ENCODE measurements at places on chromosomes 16 and 17. TPM values are rescaled to one million over a fixed set of nuclear protein-coding genes. Genes with fewer than 3 reads are reported as not detected.
A peak's percentile ranks its signal among the peaks of the same experiment; 100 is the strongest.

GRCh38 chr17:55335625-55336024 lies 70.9 kb downstream of the HLF start:
- no peak for DNase-seq

DNA sequence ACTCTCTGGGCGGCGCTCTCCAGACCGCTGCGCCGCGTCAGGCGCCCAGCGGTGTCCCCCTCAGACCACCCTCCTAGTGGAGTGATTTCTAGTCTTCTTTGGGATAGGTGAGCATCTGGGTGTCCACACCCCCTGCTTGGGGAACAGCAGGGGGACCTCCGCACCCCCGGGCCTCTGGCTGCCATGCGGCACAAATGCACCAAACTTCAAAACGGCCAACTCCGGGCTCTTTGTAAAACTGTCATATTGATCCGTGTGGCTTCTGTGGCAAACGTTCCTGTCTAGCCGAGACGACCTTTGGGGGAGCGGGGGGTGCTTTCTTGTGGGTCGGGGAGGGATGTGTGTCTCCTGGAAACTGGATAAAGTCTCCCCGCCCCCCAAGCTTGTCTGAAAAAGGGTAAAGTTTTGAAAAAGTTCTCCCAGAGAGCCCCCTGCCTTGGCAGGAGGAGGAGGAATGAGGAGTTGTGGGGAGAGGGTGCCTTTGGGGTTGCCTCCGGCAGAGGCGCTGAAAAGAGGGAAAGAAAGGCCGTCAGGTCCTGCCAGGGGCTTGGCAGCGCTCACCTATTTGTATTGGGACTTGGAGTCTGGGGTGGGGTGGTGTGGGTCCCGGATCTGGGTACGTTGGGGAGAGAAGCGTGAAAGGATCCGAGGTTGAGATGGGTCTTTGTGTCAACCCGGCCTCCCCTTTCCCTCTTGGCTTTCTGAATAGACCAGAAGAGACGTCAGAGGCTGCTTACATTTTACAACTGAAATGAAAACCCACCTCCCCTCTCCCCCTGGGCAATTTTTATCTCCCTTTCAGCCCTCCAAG lies 2.2 kb upstream of the CHD3 start:
- DNase-seq: peak; percentile 59

- peak; percentile 42 for DNase-seq
Observed at GRCh38 chr17:58327363-58328194, 1.0 kb downstream of the TSPOAP1 start.

The CRHR1 gene
- total RNA-seq: not detected

- DNase-seq: no peak
Observed at GRCh38 chr16:48433850-48434530, 48.8 kb upstream of the SIAH1 start.

DNA sequence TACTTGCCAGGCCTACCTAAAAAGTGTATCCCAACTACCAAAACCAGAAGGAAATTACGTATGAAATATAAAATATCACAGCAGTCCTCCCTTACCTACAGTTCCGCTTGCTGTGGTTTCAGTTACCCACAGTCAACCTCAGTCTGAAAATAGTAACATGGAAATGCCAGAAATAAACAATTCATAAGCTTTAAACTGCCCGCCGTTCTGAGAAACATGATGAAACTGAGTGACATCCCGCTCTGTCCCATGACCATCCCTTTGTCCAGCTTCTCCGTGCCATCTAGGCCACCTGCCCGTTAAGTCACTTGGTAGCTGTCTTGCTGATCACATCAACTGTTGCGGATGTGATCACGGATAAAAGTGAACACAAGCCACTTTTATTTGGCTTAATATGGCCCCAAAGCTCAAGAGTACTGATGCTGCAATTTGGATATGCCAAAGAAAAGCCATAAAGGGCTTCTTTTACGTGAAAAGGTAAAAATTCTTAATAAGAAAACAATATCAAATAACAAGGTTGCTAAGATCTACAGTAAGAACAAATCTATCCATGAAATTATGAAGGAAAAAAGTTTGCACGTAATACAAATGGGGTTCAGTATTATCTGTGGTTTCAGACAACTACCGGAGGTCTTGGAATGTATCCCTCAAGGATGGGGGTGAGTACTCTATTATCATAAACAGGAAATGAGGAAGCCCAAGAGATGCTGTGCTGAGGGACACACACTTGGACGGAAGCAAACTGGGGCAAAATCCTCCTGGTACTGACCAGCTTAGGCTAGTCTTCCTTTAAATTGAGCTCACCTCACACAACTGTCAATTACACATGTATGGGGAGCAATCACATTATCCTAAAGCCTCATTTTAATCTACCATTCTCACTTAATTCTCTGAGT lies 8.2 kb downstream of the USP22 start:
- DNase-seq: no peak

The NDUFB10 gene
- total RNA-seq: 115 TPM

The USH1G gene
- not detected for total RNA-seq

DNA sequence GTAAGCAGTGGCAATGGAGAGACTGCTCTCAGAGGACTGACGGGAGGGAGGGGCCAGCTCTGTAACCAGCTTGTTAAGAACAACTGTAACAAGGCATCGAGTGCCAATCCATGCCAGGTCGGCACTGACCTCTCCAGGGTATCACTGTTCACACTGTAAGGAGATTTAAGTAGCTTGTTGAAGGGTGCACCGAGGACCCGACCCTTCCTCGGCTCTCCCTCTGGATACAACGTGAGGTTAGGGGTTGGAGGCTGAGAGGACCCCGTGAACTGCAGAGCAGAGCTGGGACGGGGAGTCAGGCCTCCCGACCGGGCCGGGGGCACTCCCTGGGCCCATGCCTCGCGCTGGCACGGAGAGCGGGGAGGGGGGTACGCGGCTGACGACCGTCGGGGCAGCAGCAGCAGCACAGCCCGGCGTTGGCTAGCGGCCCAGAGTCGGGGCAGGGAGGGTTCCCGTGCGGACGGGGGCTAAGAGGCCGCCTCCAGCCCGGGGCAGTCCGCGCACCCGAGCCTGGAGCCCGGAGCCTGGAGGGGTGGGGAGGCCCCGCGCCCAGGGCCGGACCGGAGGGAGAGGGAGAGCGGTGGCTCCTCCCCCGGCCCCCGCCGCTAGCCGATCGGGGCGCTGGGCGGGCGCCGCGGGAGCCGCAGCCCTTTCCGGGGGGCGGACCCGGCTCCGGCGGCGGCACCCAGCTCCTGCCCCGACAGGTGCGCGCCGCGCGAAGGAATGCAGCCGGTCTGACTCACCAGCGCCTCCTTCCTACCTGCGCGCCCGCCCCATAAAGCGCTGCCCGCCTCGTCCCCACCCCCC lies at the start of gene ITGB4:
ITGB4 (plus strand) TSS at position 804 of the 807 bp plus-strand sequence. CDS start 3,245 bp downstream, outside the sequence.
- DNase-seq: peak; percentile 56

- no peak for DNase-seq
Observed at GRCh38 chr17:35588196-35588920, 1.2 kb downstream of the AP2B1 start.
